C1 segment of cervical spinal cord (tissue), 14 donors: ENCODE measurements at places on chromosomes 7 and 10.
A peak's percentile ranks its signal among the peaks of the same experiment; 100 is the strongest.

GRCh38 chr7:13982940-13983677 lies 6.4 kb downstream of the ETV1 start:
- no peak for DNase-seq

DNA sequence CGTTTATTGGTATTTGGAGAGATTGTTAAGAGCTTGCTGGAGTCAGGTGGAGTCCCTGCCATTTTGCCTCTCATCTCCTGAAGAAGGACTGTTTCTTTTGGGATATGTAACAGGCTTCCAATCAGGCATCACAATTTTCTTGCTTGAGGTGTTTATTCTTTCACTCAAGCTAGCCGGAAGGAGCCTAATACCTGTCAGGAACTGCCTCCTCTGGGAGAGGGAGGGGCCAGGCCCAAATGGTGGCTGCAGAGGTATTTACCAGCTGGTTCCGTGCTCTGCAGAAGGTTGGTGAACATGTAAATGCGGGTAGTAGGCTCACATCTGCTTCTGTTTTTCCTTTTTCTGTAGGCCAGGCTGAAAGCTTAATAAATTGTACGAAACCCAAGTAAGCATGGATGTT lies 114.0 kb downstream of the TCF7L2 start:
- no peak for DNase-seq

- DNase-seq: no peak
Observed at GRCh38 chr10:17943033-17943745, 8.5 kb upstream of the SLC39A12 start.

DNA sequence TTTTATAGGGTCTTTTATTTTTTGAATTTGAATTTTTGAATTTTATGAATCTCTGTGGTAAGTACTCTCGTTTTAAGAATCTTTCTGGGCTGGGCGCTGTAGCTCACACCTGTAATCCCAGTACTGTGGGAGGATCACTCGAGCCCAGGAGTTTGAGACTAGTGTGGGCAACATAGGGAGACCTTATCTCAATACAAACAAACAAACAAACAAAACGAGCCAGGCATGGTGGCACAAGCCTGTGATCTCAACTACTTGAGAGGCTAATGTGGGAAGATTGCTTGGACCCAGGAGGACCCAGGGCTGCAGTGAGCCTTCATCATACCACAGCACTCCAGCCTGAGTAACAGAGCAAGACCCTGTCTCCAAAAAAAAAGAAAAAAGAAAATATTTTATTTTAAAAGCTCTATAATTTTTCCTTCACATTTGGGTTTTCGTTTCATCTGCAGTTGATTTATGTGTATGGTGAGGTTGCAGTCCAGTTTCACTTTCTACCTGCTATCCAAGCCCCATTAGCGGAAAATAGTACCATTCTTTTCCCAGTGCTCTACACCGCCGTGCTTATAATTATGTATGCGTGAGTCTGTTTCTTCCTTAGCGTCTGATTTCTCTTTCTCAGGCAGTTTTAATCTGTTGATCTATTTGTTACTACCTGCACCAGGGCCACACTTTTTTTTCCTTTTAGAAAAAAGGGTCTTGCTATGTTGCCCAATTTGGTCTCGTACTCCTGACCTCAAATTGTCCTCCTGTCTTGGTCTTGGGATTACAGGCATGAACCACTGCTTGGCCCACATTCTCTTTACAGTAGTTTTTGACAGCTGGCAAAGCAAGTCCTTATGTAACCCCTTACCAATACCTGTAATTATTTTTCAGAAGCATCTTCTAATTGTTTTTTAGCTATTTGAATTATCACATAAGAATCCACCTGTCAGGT lies 21.7 kb downstream of the TRIM24 start:
- no peak for DNase-seq

- DNase-seq: no peak
Observed at GRCh38 chr7:11261470-11261869, 287.8 kb downstream of the PHF14 start.

- DNase-seq: no peak
Observed at GRCh38 chr10:110883924-110884323, 12.2 kb downstream of the PDCD4 start.

GRCh38 chr7:65832281-65832680 lies 40.6 kb upstream of the VKORC1L1 start:
- DNase-seq: peak; percentile 17

GRCh38 chr7:85686401-85687181 lies 499.7 kb upstream of the SEMA3D start:
- no peak for DNase-seq

GRCh38 chr7:105599551-105599950 lies 18.3 kb upstream of the EFCAB10 start:
- DNase-seq: no peak

- no peak for DNase-seq
Observed at GRCh38 chr7:22722536-22723180, 4.3 kb upstream of the IL6 start.

DNA sequence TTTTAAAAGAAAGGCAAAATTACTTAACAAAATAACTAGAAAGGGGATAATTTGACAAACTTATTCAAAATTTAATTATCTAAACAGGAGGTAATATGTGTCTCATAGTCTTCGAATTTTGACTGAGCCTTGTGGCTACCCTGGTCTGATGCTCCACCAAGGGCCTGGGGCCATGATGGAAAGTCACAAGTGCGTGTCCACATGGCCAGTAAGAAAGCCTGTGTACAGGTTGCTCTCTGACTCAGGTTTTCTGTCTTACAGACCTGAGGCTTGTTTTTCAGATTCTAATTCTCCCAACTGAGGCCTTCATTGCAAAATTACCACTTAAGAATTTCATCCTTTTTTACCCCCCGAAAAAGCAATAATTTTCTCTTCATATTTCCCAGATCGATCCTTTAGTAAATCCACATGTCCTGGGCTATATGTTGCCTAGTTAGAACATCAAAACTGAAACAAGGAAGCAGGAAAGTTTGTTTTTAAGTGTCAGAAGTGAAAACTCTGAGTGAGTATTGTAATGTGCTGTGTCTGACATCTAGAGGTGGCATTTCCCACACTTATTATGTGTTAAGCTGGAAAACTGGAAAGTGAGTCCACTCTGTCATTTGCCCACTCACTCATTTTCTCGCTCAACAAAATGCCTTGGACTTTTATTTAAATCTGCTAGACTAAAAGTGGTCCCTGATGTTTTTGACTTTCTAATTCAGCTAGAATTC lies 10.0 kb downstream of the CYP3A43 start:
- no peak for DNase-seq

DNA sequence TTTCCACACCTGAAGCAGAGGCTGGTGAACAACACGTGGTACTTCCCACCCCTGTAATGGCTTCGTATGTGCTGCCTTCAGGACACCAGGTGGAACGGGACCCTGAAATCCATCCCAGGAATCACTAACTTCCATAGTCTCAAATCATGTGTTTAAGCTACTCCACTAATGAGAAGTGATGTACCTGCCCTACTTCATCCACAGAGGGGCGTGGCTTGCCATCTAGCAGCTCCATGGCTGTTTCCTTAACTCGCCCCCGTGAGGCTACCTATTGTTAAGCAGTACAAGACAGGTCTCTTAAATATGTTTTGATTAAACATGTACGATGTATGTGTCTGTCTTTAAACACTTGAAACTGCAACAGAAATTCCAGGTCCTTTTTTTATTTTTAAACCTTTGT lies 31.8 kb downstream of the ARL3 start:
- no peak for DNase-seq

DNA sequence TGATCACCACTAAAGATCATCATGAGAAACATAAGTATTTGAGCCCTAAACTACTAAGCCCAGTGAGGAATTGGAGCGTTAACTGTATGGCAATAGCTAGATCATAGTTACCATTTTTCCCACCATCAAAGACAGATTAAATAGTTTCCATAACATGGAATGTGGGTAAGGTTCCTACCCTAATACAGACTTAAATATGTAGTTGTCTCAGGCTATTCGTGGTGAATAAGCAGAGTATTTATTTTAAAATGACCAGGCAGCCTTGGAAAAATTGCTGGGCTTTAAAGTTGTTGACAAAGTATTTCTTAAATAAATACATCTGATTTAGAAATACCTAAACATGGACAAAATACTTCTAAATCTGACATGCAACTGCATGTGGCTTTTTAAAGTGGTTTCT lies 106.8 kb downstream of the NT5C2 start:
- DNase-seq: no peak

DNA sequence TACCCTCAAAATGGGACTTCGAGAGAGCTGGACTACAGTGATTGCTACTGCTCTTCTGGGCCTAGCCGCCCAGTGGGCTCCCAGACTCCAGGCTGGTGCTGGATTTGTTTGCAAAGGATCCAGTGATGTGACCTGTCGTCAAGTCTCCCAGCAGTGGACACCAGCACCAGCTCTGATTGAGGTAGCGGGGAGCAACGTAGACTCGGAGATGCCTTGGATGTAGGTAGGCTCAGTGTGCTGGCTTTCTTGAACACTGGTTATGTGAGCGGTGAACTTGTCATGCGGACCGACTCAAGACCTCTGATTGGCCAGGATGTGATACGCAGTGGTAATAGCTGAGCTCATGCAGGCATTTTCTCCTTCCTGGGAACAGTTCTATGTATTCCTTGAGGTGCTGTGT lies 19.4 kb downstream of the AKR1C2 start:
- no peak for DNase-seq

DNA sequence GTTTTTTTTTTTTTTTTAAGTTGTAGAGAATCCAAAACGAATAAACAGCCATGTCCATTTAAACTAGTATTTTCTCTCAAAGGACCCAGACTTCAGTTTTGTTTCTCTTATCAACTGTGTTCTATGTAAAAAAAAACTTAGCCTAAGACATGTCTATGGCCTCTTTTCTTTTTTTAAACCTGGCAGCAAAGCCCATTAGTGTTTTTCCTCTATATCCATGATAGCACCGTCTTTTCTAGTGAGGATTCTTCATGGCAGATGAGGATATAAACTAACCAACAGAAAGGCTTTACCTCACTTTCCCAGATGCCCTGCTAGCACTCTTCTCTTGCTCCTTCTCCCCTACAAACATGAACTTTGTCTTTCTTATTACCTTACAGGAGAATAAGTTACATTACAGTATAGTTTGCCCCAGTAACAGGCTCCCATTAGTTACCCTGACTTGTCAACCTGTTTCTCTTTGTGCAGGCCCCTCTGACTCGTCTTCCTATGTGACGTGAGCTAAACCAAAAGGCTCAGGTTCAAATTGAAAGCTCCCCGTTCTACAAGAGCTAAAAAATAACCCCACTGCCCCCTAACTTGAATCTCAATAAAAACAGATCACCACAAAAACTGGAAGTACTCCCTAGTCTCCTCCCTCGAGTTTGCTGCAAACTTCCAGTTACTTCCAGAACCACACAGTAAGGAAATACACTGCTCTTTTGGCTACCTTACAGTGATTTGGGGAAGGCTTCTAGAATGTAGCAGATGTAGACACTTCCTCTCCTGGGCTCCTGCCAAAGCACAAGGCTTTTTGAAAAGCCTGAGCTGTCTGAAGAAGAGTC lies 20.1 kb downstream of the P4HA1 start:
- DNase-seq: peak; percentile 54
